ENCODE measurements at places on chromosomes 11 and 22.
A peak's percentile ranks its signal among the peaks of the same experiment; 100 is the strongest.

- DNase-seq = no peak
Measured at GRCh38 chr11:109112261-109112660, 309.7 kb upstream of the C11orf87 start.

- DNase-seq = no peak
Measured at GRCh38 chr11:121113611-121114010, 12.6 kb downstream of the TECTA start.

DNA sequence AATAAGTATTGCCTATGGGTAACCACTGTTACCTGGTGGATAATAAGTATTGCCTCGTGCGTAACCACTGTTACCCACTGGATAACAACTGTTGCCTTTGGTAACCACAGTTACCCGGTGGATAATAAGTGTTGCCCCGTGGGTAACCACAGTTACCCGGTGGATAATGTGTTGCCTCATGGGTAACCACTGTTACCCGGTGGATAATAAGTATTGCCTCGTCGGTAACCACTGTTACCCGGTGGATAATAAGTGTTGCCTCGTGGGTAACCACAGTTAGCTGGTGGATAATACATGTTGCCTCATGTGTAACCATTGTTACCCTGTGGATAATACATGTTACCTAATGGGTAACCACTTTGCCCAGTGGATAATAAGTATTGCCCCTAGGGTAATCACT, 9.8 kb upstream of the NXPE4 start:
- DNase-seq = no peak

DNA sequence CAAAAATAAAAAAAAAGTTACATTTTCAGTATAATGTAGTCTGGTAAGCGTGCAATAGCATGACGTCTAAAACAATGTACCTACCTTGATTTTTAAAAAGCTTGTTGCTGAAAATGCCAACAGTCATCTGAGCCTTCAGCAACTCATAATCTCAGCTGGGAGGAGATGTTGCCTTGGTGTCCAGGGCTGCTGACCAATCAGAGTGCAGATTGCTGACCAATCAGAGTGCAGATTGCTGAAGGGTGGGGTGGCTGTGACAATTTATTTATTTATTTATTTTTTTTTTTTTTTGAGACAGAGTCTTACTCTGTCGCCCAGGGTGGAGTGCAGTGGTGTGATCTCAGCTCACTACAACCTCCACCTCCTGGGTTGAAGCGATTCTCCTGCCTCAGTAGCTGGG, 17.8 kb downstream of the ZBED4 start:
- DNase-seq = no peak

- peak; percentile 27 for DNase-seq
Measured at GRCh38 chr11:111935317-111936039, 1.7 kb upstream of the DIXDC1 start.

DNA sequence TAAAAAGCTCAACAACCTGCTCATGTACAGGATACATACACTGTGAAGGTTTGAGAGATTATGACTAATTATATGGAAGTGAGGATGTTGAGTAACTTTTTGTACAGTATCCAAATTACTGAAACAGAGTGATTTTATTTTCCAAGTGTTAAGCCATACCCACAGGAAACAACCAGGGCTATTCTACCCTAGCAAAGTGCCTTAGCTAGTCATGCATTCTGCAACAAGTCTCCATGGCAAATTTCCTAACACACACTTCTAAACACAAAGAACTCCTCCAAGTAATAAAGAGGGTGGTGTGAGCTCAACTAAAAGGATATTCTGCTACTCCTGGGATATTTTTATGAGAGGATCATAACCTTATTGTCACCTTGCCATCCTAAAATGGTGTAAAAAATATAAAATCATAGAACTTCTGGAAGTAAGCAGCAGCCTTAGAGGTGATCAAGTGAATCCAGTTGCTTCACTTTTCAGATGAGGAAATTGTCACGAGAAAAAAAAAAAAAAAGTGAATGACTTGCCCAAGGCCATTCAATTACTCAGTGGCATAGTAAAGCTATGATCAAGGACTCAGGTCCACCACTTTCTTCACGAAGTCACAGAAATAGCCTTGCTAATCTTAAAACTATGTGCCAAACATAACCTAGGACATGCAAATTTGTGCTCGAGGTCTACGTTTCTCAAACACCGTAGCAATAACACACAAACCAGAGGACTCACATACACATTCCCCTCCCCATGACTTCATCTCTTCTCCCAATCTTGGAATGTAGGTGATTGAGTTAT, 4.2 kb downstream of the LGR4 start:
- DNase-seq = peak; percentile 50

- no peak for DNase-seq
Measured at GRCh38 chr11:67117176-67117575, 1.9 kb upstream of the KDM2A start.

GRCh38 chr11:110762590-110762989, 50.4 kb upstream of the ARHGAP20 start:
- DNase-seq = no peak

- no peak for DNase-seq
Measured at GRCh38 chr22:32317524-32317923, 40.1 kb upstream of the RFPL3 start.

DNA sequence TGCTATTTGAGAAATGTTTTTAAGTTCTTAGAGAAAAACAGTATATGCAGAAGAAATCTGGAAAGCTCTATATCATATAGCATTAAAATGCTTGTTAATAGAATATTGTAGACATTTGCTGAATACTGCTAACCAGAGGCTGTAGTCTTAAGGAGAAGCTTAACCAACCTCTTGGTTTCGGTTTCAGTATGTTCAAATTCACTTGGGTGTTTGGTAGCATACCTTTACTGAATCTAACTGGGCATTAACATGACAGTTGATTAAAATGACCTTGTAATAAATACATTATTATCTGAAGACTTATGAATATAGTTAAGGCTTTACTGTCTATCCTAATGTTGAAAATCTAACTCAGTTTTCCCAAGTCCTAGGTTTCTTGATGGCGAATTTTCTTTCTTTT, 5.4 kb downstream of the PCF11 start:
- no peak for DNase-seq

GRCh38 chr11:41273908-41274307, 185.5 kb downstream of the LRRC4C start:
- DNase-seq = no peak

DNA sequence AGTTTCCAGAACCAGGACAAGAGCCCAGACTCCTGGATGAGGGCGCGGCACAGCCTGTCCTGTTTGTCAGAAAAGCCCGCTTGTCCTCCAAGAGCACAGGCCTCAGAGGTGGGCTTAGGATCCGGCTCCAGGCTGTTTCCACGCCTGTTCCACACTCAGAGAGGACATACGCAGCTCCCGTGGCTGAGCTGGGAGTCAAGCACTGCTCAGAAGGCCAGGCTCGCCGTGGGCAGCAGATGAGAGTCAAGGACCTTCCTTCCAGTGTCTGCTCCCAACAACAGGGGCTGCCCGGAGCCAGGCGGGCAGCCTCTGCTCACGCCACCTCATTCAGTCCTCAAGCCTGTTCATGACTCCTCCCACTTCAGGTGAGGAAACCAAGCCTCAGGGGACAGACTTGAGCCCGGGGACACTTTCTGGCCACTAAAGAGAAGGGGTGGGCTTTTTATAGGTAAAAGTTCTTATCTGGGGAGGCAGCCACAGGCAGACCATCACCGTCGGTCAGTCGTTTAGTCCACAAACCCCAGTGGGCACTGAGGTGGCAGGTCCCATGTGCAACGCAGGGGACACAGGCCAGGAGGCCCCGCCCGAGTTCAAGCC, 3.8 kb downstream of the CYB5R3 start:
- no peak for DNase-seq

- no peak for DNase-seq
Measured at GRCh38 chr11:9787981-9788521, 124.2 kb downstream of the SWAP70 start.

GRCh38 chr11:23226331-23227077, 366.2 kb upstream of the CCDC179 start:
- DNase-seq = no peak

- DNase-seq = no peak
Measured at GRCh38 chr22:25452116-25452700, 112.3 kb upstream of the GRK3 start.

DNA sequence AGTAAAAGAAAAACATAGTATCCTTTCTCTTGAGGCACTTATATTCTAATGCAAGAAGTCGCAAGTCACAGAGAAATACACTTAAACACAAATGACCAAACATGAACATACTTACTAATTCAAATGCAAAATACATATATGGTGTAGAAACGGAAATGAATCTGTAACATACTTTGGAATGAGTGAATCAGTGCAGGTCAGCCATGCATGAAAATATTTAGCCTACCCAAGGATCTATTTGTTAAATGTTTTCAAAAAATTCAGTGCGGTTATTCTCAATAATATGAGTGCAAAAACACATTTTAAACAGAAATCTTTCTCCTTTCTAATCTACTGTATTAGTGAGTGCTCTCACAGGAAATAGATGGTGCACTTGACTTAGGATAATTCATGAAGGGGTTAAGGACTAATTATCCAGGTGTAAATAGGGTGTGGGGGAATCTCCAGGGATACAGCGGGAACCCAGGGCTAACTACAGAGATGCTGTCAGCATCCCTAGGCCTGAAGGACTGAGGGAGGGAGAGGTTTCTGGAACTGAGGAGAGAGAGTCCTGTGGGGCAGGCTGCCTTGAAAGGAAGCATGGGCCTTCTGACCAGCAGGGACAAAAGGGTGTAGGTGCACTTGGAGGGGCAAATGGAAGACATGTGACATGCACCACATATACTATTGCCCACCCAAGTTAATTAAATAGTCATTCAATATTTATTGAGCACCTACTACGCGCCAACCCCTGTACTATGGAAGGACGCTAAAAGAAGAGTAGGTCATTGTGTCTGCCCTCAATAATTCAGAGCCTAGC, 139.2 kb downstream of the MAML2 start:
- DNase-seq = no peak

GRCh38 chr11:116948391-116948790, 111.0 kb upstream of the APOA1 start:
- DNase-seq = peak; percentile 67

DNA sequence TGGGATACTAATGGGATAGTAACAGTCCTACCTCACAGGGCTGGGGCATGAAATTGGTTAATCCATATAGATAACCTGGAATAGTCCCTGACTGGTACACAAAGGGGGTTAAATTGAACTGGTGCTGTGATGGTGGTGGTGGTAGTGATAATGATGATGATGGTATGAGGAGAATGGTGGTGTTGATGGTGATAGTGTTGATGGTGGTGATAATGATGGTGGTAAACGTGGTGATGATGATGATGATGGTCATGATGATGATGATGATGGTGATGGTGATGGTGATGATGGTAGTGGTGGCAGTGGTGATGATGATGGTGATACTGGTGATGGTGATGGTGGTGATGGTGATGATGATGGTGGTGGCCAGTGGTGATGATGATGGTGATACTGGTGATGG, 38.7 kb downstream of the SMIM38 start:
- no peak for DNase-seq

DNA sequence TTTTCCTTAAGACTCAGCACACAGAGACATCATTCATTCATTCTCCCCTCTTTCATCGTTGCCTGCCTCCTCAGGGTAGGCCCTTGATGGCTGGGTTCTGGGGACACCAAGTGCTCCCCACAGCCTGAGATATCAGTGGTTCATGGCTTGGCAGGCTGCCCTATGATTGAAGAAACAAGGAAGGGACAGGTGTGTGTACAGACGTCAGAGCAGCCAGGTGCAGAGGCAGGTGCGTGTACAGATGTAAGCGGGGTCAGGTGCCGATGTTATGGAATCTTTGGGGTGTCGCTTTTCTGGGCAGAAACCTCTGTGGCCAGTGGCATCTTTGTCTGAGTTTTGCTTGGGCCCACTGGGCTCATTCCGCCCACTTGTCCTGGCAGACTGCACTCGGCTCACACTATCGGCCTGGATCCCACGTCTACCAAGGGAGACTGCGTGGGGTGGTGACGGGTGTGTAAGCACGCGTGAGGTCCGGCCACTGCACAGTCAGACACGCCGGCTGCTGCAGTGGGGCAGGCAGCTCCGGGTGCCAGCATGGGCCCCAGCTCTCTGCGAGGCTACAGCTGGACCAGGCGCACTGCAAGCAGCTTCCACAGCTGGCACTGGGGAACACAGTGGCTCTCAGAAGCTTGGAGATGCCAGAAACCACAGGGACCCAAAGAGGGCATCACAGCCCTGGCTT, 20.9 kb upstream of the KIAA0930 start:
- DNase-seq = no peak

- DNase-seq = no peak
Measured at GRCh38 chr11:63641727-63642126, 27.5 kb upstream of the PLAAT3 start.

DNA sequence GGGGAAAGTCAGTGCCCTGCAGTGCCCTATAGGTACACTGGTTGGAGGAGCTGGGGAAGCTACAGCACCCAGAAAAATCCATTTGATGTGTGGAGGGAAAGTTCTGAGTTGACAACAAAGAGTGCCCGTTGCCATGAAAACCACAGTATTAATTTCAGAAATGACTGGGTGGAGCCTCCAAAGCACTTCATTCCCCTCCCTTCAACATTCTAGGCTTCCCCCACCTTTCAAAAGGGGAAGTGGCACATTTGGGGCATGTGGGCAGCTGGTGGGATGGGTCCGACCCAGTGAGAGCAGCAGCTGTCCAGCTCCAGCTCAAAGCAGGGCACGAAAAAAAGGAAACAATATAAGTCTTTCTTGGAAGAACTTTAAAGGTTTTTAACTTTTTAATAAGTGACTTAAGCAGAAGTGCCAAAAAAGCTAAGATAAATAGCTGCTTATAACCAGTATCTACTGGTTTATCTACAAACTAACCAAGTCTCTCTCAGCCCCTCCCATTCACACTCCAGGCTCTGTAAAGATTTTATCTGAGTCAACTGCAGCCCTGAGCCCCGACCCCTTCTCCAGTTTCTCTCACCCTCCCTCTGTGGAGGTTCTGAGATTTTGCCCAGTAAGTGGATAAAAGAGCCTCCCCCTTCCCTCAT, 9.0 kb upstream of the AHNAK start:
- peak; percentile 96 for DNase-seq

DNA sequence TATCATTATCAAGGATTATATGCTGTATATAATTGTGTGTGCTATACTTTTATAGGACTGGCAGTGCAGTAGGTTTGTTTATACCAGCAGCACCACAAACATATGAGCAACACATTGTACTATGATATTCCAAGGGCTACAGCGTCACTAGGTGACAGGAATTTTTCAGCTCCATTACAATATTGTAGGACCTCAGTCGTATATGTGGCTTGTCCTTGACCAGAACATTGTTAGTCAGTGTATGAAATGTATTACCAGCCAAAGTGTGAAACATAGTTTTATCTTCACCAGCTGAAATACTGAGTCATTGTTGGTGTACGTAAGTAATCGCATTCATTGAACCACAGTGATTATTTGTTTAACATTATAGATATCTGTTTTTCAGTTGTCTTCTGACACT, 20.4 kb downstream of the JHY start:
- DNase-seq = no peak

- peak; percentile 57 for DNase-seq
Measured at GRCh38 chr11:128095466-128095981, 491.8 kb downstream of the ETS1 start.

DNA sequence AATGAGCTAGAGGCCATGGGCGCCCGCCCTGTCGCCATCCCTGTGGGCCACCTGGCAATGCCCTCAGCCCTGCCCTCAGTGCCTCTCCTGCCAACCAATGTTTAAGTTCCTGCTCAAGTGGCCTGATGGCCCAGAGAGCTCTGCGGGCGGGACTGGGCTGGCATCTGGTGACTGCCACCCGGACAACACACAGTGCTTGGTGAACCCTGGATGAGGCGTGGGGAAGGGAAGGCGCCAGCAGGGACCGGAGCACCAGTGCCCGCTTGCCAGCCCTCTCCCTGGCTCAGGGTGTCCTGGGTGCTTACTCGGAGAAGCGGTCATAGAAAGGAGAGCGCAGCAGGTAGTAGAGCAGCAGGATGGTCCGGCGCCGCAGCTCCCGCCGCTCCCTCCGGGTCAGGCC, 4.2 kb downstream of the PEX16 start:
- DNase-seq = no peak

Data from CD14-positive monocyte (primary cell).